ENCODE measurements at places on chromosomes 1 and 21.

- DNase-seq = no peak
Observed at GRCh38 chr1:11342621-11343032, 69.6 kb downstream of the UBIAD1 start.

DNA sequence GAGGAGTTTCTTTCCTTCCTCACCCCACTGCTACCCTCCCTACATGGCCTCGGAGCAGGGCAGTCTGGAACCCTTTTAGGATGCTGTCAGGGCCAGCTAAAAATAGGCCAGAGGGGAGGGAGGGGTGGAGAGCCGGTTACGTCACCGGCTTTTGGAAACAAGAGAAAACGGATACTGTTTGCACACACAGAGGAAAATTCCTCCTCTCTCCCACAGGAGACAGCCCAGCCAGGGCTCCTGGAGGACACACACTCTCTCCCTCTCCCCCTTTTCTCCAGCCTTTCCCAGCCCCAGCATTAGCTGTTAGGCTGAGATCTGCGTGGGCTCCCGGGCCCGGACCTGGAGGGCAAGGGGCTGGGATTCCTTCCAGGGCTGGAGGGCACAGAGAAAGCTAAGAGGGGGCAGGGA lies 20.0 kb upstream of the ALDH4A1 start:
- peak; percentile 96 for DNase-seq

- no peak for DNase-seq
Observed at GRCh38 chr1:247100676-247101279, 3.4 kb downstream of the ZNF669 start.

DNA sequence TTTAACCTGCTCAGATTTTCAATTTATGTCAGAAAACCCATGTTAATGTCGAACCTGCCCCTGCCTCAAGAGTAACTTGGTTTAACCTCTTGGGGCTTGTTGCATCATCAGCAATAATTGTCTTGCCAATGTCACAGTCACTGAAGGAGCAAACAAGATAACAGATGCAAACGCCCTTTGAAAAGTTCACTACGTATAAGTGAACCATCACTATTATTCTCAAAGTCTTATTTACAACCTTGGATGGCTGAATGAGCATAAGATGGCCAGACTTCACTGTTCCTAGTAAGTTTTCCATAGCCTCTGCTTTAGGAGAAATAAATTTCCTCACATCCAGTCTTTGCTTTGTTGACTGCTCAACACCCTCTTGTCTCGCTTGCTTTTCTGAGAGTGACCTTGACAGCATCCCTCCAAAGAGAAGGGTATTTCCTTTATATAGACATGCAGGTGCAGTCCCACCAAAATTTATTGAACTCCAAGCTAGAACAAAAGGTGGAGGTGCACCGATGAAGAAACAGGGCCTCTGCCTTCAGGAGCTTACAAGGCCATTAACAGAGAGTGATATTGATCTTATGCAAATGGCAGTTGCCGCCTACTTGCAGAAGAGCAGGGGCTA lies 749 bp upstream of the LRIG2 start:
- no peak for DNase-seq

- no peak for DNase-seq
Observed at GRCh38 chr1:192949783-192950182, 109.4 kb downstream of the UCHL5 start.

GRCh38 chr1:118985640-118986554 lies 2.2 kb downstream of the TBX15 start:
- no peak for DNase-seq

GRCh38 chr1:162405800-162406199 lies 6.1 kb downstream of the SH2D1B start:
- DNase-seq = peak; percentile 19

- no peak for DNase-seq
Observed at GRCh38 chr1:10250663-10251062, 40.3 kb downstream of the KIF1B start.

DNA sequence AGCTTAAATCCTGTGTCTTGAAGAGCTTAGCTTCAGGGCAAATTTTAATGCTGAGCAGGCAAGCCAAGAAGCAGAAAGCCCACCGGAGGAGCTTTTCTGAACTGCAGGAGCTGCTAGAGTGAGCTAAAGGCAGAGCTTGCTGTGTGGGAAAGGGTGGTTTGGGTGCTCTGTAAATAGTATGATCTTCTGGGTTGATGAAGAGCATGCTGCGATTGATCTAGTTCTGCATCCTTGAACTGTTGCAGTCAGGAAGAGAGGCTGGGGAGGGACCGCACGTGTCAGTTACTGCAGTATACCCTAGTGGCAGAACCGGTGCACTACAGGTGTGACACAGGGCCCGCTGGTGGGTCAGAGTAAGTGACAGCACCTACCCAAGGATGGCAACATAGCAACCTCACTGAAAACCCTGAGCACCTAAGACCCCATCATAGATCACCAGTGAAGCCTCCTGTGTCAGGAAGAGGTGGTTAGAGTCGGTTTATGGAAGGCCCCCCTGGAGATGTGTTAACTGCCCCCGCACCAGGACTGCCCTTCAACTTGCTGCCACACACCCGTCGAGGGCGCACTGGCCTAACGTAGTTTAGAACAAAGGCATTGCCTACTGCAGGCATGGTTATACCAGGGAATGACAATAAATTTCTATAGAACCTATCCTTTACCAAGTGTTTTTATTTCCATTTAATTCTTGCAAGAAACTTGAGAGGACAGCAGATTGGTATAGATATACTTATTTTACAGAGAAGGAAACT lies 146.0 kb upstream of the KIAA0040 start:
- DNase-seq = no peak

DNA sequence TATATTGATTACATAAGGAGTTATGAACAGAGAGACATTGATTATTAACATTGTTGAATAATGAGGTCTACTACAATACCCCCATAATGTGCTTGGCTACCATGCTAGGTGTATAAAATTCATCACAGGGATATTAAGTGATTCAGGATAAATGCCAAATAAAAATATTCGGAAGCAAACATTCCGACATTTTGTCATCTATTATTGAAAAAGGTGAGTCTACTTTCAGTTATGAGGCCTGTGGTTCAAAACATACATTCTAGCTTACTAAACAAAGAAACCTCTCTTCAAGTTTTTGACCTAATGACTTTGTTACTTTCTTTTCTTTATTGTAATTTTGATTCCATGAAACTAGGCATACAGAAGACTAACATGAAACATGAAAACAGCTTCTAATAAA lies 190.3 kb upstream of the GREM2 start:
- DNase-seq = no peak

DNA sequence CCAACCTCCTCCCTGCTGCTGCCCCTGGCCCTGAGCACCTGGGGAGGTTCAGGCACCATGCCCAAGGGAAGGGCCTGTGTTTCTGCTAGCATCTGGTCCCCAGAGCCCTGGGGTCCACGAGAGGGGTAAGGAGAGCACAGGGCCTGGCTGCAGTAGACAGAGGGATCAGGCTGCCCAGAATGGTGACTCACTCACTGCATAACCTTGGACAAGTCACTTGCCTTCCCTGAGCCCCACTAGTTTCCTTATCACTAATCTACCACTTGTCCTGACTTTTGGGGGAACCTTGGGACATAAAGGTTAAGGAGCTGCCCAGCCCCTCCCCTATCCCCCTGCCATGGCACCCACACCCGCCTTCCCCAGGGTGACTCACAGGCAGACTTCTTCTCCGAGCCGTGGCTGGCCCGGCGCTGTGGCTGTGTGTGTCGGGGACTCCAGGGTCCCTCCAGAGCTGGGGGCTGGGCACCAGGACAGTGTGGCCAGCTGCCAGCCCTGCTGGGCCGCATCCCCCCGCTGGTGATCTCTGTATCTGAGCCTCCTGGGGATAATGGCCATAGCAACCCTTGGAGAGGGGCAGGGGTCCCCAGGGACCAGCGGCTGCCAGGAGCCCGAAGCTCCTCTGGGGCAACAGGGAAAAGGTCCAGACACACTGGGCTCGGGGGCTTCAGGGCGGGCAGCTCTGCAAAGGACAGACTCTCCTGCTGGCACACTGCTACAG lies 4.0 kb downstream of the ARHGEF19 start:
- peak; percentile 28 for DNase-seq

DNA sequence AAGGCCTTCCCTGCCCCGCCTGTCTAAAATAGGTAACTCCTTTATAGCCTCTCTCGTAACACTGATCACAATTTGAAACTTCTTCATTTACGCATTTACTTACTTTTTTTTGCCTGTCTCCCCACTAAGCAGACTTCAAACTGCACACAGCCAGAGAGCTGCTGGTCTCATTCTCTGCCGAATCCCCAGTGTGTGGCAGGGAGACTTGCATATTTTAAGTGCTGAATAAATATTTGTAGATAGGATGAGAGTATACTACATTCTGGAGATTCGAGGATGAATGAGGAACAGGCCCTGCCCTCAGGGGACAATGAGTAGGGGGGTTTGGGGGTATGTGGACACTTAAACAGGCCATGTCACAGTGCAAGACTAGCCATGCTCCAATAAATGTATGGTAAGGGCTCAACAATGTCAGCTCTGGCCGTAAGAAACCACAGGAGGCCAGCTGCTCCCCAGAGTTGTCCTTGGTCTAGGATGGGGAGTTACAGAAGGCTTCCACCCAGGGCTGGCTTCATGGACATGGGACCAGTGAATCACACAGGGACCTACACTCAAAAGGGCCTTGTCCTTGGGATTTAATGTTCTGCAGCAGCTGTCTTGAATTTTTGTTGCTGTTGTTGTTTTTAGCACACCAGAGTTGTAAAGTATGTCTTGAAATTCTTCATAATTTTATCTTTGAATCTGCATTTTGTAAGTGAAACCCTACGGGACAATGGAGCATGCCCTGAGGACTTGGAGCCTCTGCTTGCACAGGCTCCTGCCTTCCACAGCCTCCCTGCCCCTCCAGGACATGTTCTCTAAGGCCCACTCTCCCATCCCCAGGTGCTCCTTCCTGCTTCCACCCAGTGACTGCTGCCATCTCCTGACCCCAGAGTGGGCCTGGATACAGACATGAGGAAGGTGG lies 8.5 kb downstream of the DIO1 start:
- DNase-seq = peak; percentile 36

- DNase-seq = no peak
Observed at GRCh38 chr1:247701338-247701737, 15.1 kb downstream of the OR6F1 start.

GRCh38 chr21:40404396-40404800 lies 442.6 kb downstream of the DSCAM start:
- peak; percentile 75 for DNase-seq

All from adipocyte (in vitro differentiated cells).